ENCODE measurements at places on chromosomes 11 and 22.
A peak's percentile ranks its signal among the peaks of the same experiment; 100 is the strongest.

GRCh38 chr11:121095561-121095960 lies 5.5 kb upstream of the TECTA start:
- DNase-seq, result no peak

- DNase-seq, result peak; percentile 8
These were observed 14.5 kb downstream of the CSRP3 start for GRCh38 chr11:19187114-19187832.

DNA sequence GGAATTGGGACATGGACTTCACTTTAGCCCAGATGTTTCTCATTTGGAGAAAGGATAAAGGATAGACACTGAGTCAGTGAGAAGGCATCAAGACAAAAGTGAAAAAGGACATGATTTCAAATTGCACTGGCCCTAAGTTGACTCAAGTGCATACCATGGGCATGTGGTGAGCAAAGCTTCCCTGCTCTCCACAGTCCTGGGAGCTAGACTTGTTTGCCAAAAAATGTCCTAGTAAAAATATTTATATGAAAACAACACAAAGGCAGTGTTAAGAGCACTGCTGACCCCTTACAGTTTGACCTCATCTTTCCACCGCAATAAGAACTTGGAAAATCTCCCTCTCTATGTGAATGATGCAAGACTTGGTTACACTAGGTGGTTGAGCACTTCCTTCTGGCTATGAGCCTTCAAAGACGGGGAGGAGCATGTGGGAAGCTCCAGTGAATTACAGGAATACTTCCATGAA lies 46.5 kb upstream of the FIBIN start:
- peak; percentile 100 for DNase-seq

- DNase-seq, result no peak
These were observed 57.6 kb downstream of the IGLL5 start for GRCh38 chr22:22945195-22945594.

- DNase-seq, result no peak
These were observed 569 bp downstream of the FAM76B start for GRCh38 chr11:95788921-95789505.
